ENCODE measurements at places on chromosomes 4 and X. TPM values are rescaled to one million over a fixed set of nuclear protein-coding genes. Genes with fewer than 3 reads are reported as not detected.

The CAMK2D gene
- 22.6 TPM for total RNA-seq

- DNase-seq: no peak
Observed at GRCh38 chrX:38732866-38733265, 68.4 kb upstream of the MID1IP1 start.

DNA sequence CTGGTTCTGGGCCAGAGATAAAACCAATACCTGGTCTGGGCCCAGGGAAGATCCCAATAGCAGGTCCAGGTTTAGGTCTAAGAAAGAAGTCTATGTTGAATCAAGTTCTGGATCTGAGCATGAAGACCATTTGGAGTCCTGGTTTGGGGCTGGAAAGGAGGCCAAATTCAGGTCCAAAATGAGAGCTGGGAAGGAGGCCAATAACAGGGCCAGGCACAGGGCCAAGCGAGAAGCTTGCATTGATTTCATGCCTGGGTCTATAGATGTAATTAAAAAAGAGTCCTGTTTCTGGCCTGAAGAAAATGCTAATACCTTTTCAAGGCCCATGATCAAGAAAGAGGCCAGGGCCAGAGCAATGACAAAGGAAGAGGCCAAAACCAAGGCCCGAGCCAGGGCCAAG, 3.4 kb downstream of the GPRASP1 start:
- no peak for DNase-seq

The TXLNG gene
- total RNA-seq: 12.2 TPM

GRCh38 chr4:173039617-173040577, 128.7 kb upstream of the GALNT7 start:
- no peak for DNase-seq

- DNase-seq: no peak
Observed at GRCh38 chrX:13081395-13082205, 37.2 kb upstream of the FAM9C start.

GRCh38 chrX:122579526-122579925, 604.6 kb upstream of the GRIA3 start:
- no peak for DNase-seq
